ENCODE measurements at places on chromosomes 7 and 10. TPM values are rescaled to one million over a fixed set of nuclear protein-coding genes. Genes with fewer than 3 reads are reported as not detected.
A peak's percentile ranks its signal among the peaks of the same experiment; 100 is the strongest.

GRCh38 chr10:68121852-68122251 is 12.6 kb downstream of the MYPN start:
- DNase-seq: no peak

- DNase-seq: peak; percentile 71
Observed at GRCh38 chr7:50352282-50352681, 47.8 kb downstream of the IKZF1 start.

- DNase-seq: no peak
Observed at GRCh38 chr7:113819474-113819873, 99.3 kb downstream of the PPP1R3A start.

GRCh38 chr10:80540618-80540980 is 2.9 kb downstream of the SH2D4B start:
- DNase-seq: no peak

- DNase-seq: no peak
Observed at GRCh38 chr10:100707261-100707848, 38.0 kb upstream of the PAX2 start.

DNA sequence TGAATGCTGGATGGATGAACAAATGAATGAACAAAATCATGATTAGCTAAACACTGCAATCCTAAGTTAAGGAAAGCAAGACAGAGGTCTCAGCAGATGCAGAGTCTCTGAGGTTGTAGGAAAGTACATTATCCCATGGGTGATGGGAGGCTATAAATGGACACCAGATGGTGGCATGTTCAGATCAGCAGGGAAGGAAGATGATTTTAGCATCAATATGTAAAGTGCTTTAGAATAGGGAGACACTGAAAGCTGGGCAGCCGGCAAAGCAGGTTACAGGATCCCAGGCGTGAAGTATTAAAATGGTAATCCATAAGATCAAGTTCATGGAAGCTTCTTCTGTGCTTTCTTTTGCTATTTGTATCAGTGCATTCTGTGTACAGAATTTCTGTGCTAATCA is 7.9 kb upstream of the RAPGEF5 start:
- no peak for DNase-seq

GRCh38 chr7:132250480-132251326 is 325.6 kb downstream of the PLXNA4 start:
- no peak for DNase-seq

- no peak for DNase-seq
Observed at GRCh38 chr7:157715071-157715937, 378.5 kb downstream of the DNAJB6 start.

DNA sequence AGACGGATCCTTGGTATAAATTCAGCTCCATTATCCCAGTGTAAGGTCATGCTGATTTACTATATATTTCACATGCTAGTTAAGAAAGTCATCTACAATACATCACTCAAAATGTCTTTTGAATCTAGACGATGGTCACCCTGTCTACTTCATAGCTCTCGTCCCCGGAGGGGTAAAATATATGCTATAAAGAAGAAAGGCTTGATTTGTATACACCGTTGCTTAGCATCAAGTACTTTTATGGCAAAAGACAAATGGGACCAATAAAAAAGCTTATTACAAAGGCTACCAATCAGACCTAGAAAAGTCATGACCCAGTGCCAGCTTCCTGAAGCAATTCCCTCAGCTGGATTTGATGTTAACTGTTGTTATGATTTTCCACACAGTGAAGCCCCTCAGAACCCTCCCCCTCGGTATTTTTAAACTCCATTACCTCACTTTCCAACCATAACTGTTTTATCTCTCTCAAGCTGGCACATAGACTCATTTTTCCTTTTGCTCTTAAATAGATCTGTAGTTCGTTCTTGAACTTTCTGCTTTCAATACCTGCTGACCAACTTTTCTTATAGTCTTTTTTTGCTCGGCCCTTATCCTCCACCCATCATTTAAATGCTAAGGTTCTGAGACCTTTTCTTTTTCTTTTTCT is 104.9 kb downstream of the DOCK4 start:
- DNase-seq: no peak

DNA sequence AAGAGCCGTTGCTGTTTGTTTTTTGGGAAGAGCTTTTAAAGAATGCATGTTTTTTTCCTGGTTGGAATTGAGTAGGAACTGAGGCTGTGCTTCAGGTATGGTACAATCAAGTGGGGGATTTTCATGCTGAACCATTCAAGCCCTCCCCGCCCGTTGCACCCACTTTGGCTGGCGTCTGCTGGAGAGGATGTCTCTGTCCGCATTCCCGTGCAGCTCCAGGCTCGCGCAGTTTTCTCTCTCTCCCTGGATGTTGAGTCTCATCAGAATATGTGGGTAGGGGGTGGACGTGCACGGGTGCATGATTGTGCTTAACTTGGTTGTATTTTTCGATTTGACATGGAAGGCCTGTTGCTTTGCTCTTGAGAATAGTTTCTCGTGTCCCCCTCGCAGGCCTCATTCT is 31.6 kb downstream of the PFKFB3 start:
- no peak for DNase-seq

DNA sequence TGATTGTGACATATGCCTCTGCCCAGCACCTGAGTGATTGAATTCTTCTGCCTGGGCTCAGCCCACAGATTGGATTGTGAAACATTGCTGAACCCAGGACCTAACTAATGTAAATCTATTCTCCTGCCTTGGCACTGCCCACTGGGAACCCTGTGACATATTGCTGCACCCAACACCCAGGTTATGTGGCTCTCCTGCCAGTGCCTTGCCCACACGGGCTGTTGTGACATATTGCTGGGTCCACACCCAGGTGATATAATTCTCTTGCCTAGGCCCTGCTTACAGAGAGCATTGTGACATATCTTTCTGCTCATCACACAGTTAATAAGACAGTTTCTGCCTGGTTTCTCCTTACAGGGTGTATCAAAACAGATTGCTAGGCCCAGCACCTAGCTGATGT is 50.8 kb upstream of the ZNF680 start:
- no peak for DNase-seq

TEX36 gene
- not detected for total RNA-seq

CLEC5A gene
- not detected for total RNA-seq

PANK1 gene
- total RNA-seq: 1.6 TPM

GRCh38 chr7:127799535-127800305 is 147.7 kb downstream of the SND1 start:
- DNase-seq: no peak

DPP6 gene
- not detected for total RNA-seq

- no peak for DNase-seq
Observed at GRCh38 chr7:100693312-100694097, 545 bp downstream of the GIGYF1 start.

- DNase-seq: peak; percentile 41
Observed at GRCh38 chr7:129368389-129368986, 65.7 kb upstream of the STRIP2 start.

GRCh38 chr10:51244309-51244708 is 170.0 kb downstream of the PRKG1 start:
- no peak for DNase-seq

DNA sequence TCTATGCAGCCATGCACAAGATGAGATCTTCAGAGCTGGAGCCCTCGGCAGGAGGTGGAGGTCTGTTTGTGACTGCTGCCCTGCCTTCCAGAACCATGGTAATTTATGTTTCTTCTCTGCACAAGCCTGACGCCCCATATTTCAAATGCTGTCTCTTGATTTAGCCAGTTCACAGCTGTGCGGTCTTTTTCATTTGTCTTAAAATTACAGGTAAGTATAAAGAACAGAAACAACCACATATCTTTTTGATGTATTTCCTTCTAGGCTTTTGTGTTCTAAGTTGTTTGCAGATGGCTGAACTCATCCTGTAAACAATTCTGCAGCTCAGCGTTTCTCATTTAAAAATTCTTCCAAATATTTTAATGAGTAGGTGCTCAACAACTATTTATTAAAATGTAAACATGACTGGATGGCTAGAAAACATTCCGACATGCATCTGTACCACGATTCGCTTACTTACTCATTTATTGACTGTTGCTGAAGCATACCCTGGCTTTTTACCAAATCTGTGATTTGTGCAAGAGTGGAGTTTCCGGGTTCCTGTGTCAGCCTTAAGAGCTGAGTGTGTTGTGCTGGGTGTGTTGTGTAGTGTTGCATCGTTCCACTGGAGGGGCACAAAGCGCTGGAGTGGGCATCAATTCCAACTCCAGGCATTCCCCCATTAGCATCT is 58.9 kb downstream of the PIP4K2A start:
- DNase-seq: peak; percentile 69

- DNase-seq: no peak
Observed at GRCh38 chr7:96612034-96612433, 97.6 kb downstream of the SEM1 start.

GRCh38 chr7:121306565-121306964 is 22.2 kb upstream of the WNT16 start:
- no peak for DNase-seq

DNA sequence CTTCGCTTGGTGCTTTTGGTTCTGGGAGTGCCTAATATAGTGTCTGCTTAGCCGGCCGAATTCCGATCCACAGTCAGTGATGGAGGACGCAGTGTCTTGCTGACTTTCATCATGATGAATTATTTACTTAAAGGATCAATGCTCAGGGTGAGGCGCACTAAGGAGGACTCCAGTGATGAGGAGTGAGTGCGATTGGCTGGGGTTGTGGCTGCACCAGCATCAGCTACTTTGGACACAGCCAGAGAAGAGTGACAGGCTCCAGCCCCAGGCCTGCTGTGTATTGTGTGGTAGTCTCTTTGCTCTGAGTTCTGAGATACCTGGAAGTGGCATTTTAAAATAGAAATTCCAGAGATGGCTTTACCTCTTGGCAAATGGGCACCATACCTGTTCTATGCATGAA is 73.3 kb upstream of the ANLN start:
- DNase-seq: no peak

DNA sequence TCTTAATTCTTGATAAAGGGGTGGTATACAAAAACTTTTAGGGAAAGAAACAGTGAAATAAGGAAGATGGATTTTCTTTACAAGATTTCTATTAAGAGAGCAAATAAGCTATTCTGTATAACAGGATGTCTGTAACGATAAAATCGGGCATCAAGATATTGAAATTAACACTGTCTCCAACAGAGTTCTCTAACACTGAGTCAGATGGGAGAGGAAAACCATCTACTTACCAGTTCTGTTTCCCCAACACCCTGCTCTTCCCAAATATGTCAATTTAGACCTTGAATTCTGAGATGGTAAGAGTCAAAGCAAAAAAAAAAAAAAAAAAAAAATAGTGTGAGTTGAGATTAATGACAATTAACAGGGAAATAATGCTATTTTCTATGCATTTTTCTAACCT is 23.0 kb downstream of the SMURF1 start:
- no peak for DNase-seq

TMEM176B gene
- not detected for total RNA-seq

- DNase-seq: no peak
Observed at GRCh38 chr7:104185346-104185745, 22.5 kb downstream of the ORC5 start.

- DNase-seq: peak; percentile 49
Observed at GRCh38 chr10:124992462-124993344, 50.8 kb downstream of the ZRANB1 start.

DNA sequence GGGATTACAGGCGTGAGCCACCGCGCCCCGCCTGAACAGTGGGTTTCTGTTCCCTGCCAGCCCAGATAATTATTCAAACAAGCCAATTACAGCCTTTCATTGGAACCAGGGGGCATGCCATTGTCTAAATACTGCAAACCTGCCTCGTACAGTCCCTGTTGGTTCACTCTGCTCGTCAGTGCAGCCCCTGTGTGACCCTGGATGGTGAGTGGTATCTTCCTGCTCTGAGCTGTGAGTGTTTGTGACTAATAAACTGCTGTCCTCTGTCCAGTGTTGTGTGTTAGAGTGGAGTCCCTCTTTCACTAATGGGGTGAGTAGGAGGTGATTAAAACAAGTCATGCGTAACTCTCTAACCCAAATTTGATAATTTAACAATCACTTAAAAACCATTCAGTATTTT is 176.5 kb upstream of the FAM3C start:
- no peak for DNase-seq

DNA sequence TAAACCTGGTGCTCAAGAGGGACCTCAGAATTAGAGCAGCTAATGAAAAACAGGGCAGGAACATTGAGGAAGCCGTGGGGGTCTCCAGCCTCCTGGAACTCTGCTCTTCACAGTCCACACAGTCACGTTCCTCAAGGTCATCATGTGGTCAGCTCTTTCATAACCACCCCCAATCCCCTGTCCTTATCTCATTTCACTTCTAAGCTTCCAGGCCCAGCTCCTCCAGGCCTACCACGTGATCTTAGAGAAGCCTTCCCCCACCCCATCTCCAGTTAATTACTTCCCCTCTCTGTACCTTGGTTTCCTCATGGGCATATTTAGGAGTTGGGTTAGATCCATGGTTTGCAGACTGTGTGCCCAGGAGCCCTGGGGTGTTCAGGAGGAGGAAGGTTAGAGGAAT is 106.4 kb upstream of the TCF7L2 start:
- DNase-seq: no peak

FOXL3 gene
- total RNA-seq: not detected

DNA sequence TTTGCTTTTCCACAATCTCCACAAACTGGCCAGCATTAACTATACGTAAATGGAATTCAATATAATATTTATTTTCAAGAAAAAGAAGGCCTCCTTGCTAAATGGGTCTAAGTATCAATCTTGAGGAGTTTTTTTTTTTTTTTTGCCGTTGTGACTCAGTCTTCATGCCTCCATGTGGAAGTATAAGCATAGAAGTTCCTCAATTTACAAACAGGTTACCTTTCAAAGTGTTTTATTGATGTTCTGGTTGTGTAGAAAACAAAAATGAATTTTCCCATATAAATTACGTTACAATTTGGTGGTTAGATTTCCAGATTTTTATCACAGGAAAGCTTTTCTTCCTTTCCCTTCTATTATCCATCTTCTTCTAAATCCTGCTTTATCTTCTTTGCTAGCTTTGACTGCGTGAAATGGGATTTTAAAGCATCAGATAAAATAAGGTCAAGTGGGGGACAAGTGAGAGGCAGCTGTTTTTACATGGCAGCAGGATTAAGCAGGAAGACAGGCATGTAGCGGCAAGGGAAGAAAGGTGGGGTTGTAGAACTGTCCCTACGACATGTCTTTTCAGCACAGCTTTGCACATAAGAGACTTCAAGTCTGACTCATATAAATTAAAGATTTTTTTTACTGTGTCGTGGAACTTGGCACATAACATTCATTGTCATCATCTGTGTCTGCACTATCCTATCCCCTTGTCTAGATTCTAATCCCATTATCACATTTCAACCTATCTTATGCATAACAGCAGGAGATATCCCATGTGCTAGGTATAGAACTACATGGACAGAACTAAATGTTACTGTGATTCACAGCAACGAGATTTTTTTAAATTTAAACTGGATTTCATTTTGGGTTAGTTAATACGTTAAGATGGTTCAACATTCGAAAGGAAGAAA is 135.3 kb upstream of the FAM3C start:
- no peak for DNase-seq

DNA sequence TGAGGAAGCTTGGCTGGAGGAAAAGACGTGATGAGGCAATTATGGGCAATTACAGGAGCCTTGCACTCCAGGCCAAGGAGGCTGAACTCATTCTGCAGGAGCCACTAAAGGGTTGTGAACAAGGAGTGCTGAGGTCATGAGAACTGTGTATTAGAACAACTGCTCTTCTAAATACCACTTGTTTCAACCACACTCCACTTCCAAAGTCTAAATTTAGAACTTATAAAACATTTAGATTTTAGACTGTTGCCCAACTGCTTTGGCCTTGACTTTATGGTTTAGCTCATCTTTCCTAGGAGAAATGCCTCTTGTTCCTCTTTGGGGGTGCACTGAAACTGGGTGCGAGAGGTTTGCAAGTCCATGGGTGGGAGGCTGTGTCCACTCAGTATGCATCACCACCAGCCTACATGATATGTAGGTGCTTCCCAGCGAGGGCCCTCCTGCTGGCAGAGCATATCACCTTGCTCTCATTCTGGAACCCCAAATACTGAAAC is 199.7 kb upstream of the AOAH start:
- no peak for DNase-seq
